ENCODE measurements at places on chromosomes 2 and 18. TPM values are rescaled to one million over a fixed set of nuclear protein-coding genes. Genes with fewer than 3 reads are reported as not detected.

AGXT gene
- total RNA-seq = not detected

MYL1 gene
- not detected for total RNA-seq

MEP1B gene
- not detected for total RNA-seq

GPR35 gene
- total RNA-seq = 14.4 TPM

DNA sequence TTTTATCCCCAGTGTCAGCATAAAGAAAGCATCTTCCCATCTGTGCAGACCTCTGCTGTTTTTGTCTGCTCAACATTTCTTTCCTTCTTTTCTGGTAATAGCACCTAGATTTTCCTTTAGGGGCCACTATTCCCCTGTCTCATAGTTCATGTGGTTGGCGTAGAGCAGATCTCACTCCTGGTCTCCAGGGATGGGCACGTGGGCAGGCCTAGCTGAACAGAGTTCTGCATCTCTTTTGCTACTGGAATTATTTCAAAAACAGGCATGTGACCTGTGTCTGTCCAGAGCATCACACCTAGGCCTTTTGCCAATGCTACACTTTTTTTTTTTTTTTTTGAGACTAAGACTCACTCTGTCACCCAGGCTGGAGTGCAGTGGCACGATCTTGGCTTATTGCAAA lies 17.7 kb upstream of the ICOS start:
- no peaks in the 10 kb centered on the region for H3K36me3 ChIP-seq
- no peak overlapping the region for H3K4me3 ChIP-seq

DNA sequence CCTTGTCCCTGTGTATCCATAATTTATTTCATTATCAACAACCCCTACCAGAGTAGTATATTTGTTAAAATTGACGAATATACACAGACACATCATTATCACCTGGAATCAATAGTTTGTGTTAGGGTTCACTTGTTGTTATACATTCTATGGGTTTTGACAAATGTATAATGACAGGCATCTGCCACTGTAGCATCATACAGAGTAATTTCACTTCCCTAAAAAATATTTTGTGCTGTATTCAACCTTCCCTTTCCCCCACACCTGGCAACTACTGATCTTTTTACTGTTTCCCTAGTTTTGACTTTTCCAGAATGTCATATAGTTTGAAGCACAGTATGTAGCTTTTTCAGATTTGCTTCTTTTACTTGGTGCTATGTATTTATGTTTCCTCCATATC lies 132.0 kb downstream of the ZNF804A start:
- H3K36me3 ChIP-seq = no peaks in the 10 kb centered on the region
- DNase-seq = no peak
- H3K4me3 ChIP-seq = no peak overlapping the region
- no peak overlapping the region for H3K27ac ChIP-seq

- H3K27ac ChIP-seq = no peak overlapping the region
- no peak overlapping the region for H3K4me3 ChIP-seq
- no peaks in the 10 kb centered on the region for H3K36me3 ChIP-seq
- H3K27me3 ChIP-seq = peaks cover 8% of the 10 kb centered on the region
- DNase-seq = no peak
Measured at GRCh38 chr2:232672588-232672987, 24.5 kb upstream of the GIGYF2 start.

- H3K27me3 ChIP-seq = peaks cover 24% of the 10 kb centered on the region
- no peaks in the 10 kb centered on the region for H3K36me3 ChIP-seq
- no peak overlapping the region for H3K4me3 ChIP-seq
- H3K4me1 ChIP-seq = no peaks in the 10 kb centered on the region
Measured at GRCh38 chr2:206721256-206721920, 3.2 kb upstream of the DYTN start.

DNA sequence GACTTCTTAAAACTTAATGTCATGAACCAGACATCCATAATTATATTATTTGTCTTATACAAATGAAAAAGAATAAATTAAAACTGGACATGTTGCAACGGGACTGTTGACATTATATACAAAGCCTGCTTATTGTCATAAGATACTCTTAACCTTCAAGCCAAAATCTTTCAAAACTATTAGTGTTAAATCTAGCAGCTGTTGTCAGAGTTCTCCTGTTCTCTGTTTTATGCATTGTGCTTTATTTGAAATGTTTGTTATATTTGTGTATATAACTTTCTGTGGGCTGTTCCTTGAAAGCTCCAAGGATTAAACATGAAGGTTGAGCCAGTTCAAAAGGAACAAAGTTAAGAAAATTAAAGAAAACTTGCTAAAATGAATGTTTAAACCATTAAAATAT lies 335.5 kb upstream of the NT5C1B start:
- peaks cover 11% of the 10 kb centered on the region for H3K36me3 ChIP-seq
- no peaks in the 10 kb centered on the region for H3K27me3 ChIP-seq
- H3K4me3 ChIP-seq = no peak overlapping the region
- no peak overlapping the region for H3K27ac ChIP-seq
- DNase-seq = no peak
- H3K4me1 ChIP-seq = no peaks in the 10 kb centered on the region

GRCh38 chr2:62410015-62410453 lies 96.0 kb downstream of the TMEM17 start:
- H3K4me3 ChIP-seq = no peak overlapping the region
- no peaks in the 10 kb centered on the region for H3K27me3 ChIP-seq
- no peak overlapping the region for H3K27ac ChIP-seq
- DNase-seq = peak; percentile 27
- no peaks in the 10 kb centered on the region for H3K36me3 ChIP-seq
